ENCODE measurements at places on chromosomes 6 and 20. TPM values are rescaled to one million over a fixed set of nuclear protein-coding genes. Genes with fewer than 3 reads are reported as not detected.

DNA sequence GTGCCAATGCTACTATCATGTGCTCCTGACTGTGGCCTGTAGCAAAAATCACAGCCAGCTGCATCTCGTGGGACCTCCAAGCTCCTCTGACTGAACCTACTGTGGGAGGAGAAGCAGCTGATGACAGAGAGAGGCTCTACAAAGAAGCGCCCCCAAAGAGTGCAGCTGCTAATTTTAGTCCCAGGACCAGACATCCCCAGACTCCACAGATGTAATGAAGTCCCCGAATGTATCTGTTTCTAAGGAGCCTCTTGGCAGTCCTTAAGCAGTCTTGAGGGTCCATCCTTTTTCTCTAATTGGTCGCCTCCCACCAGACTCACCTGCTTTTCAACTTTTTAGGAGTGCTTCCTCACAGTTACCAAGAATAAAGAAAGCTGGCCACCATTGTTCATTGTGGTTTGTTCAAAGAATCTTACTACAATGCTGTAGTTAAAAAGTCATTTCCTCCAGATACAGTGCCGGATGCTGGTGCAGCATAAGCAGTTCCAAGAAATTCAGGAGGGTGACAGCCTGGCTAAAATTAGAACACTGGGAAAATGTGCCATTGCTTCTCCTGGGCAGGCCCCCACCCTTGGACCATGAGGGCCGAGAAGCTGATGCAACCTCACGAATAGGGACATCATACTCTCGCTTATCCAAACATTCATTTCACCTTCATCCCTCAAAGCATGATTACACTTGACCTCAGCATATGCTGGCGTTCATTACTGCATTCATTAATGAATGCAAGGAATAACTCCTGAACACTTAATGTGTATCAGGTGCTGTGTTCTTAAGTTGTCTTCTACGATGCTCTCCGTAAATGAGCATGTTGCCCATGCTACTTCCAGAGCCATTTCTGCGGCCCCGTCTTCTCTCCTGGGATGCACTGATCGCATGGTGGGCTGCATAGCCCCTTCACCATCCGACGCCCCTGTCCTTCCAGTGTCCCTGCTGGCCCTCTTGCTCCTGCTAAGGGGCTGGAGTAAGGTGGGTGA is 66.4 kb downstream of the LY86 start:
- no peak for DNase-seq

- DNase-seq, result no peak
Observed at GRCh38 chr20:49990271-49990720, 7.5 kb downstream of the SNAI1 start.

GRCh38 chr6:34630040-34630439 is 66.5 kb downstream of the ILRUN start:
- no peak for DNase-seq

DNA sequence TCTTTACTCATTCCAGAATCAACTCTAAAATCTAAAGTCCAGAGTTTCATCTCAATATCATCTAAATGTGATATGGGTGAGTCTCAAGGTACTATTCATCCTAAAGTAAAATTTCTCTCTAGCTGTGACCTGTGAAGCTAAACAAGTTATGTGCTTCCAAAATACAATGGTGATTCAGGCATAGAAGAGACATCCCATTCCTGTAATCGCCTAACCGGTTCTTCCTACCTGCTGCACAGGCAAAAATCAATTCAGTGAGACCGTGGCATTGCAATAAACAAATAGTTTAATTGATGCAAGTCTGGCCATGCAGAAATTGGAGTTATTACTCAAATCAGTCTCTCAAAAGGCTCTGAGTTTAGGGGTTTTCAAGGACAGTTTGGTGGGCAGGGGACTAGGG is 232.8 kb downstream of the UBE3D start:
- DNase-seq, result no peak

- no peak for DNase-seq
Observed at GRCh38 chr6:152136449-152136825, 329.0 kb downstream of the ESR1 start.

DNA sequence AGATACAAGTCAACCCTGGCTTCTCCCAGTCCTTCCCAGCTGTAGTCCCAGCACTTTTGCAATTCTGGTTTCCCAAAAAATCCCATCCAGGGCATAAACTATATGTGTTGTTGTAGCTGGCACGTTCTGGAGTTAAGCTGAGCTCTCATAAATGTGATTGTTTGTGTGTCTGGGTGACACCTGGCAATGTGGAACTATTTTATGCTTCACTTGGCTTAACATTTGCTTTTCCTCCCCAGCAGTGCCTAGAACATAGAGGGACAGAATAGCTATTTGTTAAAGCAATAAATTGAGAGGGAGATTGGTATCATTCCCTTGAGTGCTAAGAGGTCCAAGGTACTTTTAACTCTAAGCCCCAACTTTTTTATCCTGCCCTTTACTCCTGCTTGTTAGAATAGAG is 575.9 kb upstream of the NOX3 start:
- DNase-seq, result no peak

DNA sequence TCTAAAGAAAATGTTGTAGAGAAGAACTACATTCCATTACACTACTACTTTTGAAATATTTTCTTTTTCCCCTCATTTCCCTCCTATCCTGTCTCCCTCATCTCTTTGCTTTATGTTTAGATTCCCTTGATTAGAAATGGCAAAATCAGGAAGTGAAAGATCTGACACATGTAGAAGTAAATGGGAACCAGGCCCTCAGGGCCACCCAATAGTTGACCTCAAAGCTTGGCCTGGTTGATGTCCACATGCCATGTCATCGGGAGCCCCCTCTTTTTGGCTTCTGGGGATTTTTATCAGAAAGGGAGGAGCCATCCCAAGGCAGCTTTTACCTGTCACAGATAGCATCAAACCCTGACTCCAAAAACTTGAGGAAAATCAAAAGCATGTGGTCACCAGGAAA is 168.3 kb upstream of the ECI2 start:
- DNase-seq, result no peak

DNA sequence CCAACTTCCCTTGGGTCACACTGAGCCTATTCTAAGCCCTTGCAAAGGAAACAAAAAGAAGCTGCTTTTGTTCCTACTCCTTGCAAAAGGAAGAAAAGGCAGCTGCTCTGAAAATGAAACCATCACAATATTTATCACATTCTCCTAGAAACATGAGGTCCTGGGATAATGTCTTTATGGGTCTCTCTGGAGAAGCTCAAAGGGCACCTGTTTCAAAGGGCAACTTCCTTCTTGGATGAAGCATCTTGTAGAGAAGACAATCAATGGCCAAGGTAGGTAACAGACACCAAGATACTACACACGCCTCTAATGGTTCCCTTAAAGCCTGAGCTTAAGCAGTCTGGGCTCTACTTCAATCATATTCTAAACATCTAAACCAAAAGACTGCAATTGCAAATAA is 10.4 kb downstream of the ELOVL5 start:
- DNase-seq, result no peak

DNA sequence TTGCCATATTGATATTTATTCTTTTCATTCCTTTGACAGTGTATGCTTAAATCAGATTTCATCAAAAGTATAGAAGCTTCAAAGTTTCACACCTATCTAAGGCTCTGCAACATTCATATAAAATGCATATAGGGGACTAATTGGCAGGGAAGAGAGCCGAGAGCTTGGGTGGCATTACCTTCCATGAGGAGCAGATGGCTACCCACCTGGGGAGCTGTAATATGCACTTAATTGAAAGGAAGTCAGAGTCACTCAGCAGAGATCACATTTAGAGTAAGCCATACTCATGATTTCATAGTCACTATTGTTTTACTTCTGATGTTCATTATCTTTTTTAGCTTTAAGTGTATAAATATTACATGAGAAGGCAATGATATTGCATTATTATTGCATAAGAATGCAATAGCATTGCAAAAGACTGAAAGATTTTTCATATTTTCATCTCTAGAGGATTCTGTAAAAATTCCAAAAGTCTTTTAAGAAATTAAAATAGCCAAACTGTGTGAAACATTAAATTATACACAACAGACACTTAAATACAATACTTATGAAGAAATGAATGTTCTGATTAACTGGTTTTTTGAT is 1305.2 kb downstream of the EPHA7 start:
- no peak for DNase-seq

- no peak for DNase-seq
Observed at GRCh38 chr6:31128093-31128676, 7.9 kb upstream of the CDSN start.

Gene RIMS1
- total RNA-seq, result 2.2 TPM

Gene NMBR
- not detected for total RNA-seq

All from mucosa of descending colon (tissue), 3 donors.